Naive thymus-derived CD4-positive, alpha-beta T cell (primary cell): ENCODE measurements at places on chromosomes 16 and 17.
A peak's percentile ranks its signal among the peaks of the same experiment; 100 is the strongest.

- no peak for DNase-seq
Measured at GRCh38 chr17:73251871-73252270, 9.8 kb downstream of the CPSF4L start.

GRCh38 chr16:17396762-17397498 is 73.8 kb downstream of the XYLT1 start:
- DNase-seq, result peak; percentile 47

GRCh38 chr16:67704110-67704509 is 15.0 kb downstream of the GFOD2 start:
- no peak for DNase-seq

GRCh38 chr17:50139950-50140885 is 10.3 kb upstream of the SAMD14 start:
- DNase-seq, result peak; percentile 74

GRCh38 chr16:19269098-19269497 is 16.4 kb upstream of the CLEC19A start:
- no peak for DNase-seq

GRCh38 chr16:49670627-49671026 is 185.3 kb downstream of the ZNF423 start:
- DNase-seq, result no peak

- DNase-seq, result no peak
Measured at GRCh38 chr17:64092113-64092512, 37.8 kb downstream of the ERN1 start.

- DNase-seq, result no peak
Measured at GRCh38 chr17:75856062-75856756, 1.1 kb upstream of the WBP2 start.

DNA sequence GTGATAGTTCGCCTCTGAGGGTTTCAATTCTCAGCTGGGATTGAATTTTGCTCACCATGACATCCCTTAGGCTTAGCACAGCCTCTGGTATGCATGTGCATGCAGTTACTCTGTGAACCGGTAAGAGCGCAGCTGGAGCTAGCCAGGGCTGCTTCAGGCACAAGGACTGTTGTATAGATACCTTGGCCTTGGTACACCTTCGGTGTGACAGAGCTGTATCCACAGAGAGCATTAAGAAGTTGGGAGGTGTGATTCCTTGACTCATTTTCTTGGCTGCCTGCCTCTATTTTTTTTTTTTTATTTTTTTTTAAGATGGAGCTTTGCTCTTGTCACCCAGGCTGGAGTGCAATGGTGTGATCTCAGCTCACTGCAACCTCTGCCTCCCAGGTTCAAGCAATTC is 2.2 kb upstream of the NUTF2 start:
- no peak for DNase-seq

GRCh38 chr16:78147911-78148401 is 48.5 kb downstream of the WWOX start:
- DNase-seq, result no peak

- no peak for DNase-seq
Measured at GRCh38 chr16:77472262-77472661, 37.4 kb upstream of the ADAMTS18 start.

GRCh38 chr17:76685846-76686245 is 24.9 kb downstream of the MXRA7 start:
- no peak for DNase-seq
